Right atrium auricular region (tissue), 2 donors: ENCODE measurements at places on chromosomes 4 and X. TPM values are rescaled to one million over a fixed set of nuclear protein-coding genes. Genes with fewer than 3 reads are reported as not detected.

DNA sequence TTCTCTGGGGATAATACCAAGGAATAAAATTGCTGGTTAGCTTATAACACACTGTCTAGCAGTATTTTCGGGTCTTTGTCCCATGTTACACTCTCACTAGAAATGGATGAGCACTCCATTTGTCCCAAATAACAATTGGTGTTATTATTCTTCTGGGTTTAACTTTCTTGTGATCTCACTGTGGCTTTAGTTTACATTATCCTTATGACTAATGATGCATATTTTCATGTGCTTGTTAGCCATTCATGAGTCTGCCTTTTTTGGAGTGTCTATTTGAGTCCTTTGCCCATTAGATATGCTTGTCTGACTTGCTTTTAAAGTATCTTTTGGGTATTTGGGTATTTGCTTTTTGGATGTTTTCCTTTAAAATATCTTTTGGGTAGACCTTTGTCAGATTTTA is 372.9 kb upstream of the TENM3 start:
- no peak for DNase-seq

GRCh38 chr4:2497931-2498330 is 29.0 kb downstream of the RNF4 start:
- no peak for DNase-seq

- DNase-seq = no peak
These were observed 137.7 kb downstream of the C4orf33 start for GRCh38 chr4:129233691-129234090.

The KLHL15 gene
- 6.9 TPM for total RNA-seq

The FRG2 gene
- total RNA-seq = not detected

The MAGEB6 gene
- total RNA-seq = not detected

The OPN1LW gene
- total RNA-seq = not detected

DNA sequence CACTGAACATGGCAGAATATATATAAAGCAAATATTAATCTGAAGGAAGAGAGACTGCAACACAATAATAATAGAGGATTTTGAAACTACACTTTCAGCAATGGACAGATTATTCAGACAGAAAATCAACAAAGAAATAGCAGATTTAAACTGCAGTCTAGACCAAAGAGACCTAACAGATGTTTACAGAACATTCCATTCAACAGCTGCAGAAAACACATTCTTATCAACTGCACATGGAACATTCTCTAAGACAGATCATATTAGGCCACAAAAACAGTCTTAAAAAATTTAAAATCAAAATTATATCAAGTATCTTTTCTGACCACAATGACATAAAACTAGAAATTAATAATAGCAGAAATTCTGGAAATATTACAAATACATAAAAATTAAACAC is 27.1 kb downstream of the CENPE start:
- no peak for DNase-seq

The RBM10 gene
- total RNA-seq = 32.1 TPM

DNA sequence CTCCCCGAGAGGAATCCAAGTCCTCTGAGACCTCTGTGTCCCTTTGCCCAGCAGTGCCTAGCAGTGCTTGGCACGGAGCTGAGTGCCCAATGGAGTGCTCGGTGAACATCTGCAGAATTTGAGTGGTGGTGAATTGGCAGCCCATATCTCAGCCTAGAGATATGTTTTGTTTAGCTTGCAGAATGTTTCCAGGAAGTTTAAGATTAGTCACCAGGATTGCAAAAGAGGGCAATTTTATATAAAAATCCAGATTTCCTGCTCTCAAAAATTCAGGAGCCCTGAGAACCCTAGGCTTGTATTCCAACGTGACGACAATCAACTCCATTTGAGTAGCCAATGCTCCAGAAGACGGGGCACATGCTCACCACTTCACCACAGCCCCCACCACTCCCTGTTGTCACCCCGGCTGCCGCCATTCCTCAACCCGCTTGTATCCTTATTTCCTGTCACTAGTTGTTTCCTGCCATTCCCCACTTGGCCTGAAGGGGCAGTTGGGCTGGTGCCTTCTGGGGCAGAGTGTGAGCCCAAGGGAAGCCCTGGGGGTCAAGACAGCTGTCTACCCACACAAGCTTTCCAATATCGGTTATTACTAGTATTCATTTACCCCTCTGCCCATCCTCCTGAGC is 116.9 kb downstream of the EFNB1 start:
- peak; percentile 57 for DNase-seq

The SPANXN4 gene
- total RNA-seq = not detected

The GPR82 gene
- total RNA-seq = 0.31 TPM

The PPP2R2C gene
- total RNA-seq = 4.6 TPM

DNA sequence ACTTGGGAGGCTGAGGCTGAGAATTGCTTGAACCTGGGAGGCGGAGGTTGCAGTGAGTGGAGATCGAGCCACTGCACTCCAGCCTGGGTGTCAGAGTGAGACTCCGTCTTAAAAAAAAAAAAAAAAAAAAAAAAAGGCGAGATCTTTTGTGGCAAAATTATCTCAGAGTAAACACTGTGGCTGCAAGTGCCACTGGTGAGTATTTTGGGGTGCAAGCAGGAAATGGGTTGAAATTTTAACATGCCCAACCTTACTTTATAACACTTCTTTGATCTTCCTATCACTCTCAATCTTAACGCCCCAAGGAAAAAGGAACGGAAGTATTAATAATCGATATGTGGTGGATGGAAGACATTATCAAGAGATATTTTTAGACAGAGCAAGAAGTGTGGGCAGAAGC is 32.1 kb downstream of the SLC34A2 start:
- no peak for DNase-seq

- no peak for DNase-seq
These were observed 102.6 kb downstream of the IL1RAPL2 start for GRCh38 chrX:104668550-104668949.

GRCh38 chrX:23811656-23812055 is 28.7 kb downstream of the SAT1 start:
- DNase-seq = no peak

GRCh38 chr4:80613470-80613869 is 277.9 kb downstream of the CFAP299 start:
- no peak for DNase-seq

- DNase-seq = no peak
These were observed 382.4 kb upstream of the GALNT7 start for GRCh38 chr4:172786039-172786792.

DNA sequence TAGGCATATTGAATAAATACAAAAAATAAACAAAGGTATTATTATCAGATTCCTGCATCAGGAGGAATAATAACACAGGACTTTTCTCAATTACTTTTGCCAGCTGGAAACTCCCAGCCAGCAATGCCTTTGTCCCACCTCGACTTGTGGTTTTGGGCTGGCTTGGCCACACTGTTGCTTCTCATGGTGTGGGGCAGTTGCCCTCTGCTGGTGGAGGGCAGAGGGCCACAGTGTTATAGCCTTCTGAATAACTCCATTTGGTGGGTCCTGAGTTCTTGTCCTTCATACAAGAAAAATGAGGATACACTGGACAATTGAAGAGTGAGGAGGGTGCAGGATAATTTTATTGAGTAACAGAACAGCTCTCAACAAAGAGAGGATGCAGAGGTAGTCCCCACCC is 1206.0 kb upstream of the ADGRL3 start:
- DNase-seq = no peak

- DNase-seq = no peak
These were observed 32.9 kb downstream of the KIF4A start for GRCh38 chrX:70322784-70323183.

The DMRTC1B gene
- total RNA-seq = not detected

DNA sequence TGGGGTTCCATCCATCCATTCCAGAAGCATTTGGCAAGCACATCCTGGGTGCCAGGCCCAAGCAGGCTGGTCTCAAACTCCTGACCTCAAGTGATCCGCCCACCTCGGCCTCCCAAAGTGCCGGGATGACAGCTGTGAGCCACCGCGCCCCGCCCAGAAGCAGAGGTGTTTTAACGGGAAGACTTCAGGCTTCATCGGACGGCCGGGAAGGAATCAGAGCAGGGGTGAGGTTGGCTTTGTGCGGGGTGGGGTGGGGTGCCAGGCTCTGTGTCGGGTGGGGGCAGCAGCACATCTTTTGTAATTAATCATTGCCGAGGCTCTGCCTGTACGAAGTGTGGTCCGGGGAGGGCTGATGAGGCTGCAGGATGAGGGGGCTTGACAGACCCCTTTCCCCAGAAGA is 5.1 kb upstream of the SLC25A6 start:
- DNase-seq = no peak

The PRSS12 gene
- not detected for total RNA-seq

The PLXNB3 gene
- total RNA-seq = 8.2 TPM

The RHOXF2B gene
- total RNA-seq = not detected

DNA sequence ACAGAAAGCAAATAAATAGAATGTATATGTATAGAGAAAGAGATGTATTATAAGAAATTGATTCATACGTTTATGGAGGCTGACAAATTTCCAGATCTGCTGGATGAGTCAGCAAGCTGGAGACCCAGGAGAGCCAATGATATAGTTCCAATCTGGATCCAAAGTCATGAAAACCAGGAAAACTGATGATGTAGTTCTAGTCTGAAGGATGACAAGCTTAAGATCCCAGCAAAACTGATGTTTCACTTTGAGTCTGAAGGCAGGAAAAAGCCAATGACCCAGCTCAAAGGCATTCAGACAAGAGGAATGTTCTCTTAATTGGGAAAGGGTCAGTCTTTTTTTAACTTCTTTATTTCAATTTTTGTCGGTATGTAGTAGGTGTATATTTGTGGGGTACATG is 102.6 kb downstream of the LHFPL1 start:
- DNase-seq = no peak

The PPP4R3C gene
- total RNA-seq = not detected

DNA sequence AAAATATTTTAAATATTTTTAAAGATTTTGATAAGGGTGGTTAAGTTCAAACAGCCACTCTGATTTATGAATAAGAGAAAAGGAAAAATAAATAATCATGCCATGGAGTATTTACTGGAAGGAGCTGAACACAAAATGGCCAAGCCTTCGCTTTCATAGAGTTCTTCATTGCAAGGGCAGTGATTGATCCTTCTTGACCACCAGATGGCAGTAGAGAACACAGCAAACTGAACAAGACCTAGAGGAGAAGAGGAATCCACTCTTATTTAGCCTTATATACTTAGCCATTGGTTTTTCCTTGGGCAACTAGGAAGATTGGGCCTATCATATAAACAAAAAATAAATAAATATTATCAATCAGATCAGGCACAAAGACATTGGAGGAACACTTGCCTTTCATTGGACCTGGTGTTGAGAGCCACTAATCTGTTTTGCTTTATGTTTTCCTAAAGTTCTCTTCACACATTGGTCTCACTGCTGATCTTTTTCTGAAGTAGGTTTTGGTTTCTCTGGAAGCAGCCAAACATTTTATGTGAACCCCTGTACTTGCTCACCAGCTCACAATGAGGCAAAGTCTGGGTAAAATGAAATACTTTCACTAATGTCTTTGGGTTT is 58.1 kb upstream of the PARM1 start:
- DNase-seq = no peak

- no peak for DNase-seq
These were observed 11.3 kb upstream of the SMS start for GRCh38 chrX:21929209-21929608.

GRCh38 chrX:22163326-22163725 is 109.4 kb upstream of the CBLL2 start:
- no peak for DNase-seq

The TCEANC gene
- total RNA-seq = 3.7 TPM

- no peak for DNase-seq
These were observed 14.8 kb downstream of the AMTN start for GRCh38 chr4:70533211-70533610.

DNA sequence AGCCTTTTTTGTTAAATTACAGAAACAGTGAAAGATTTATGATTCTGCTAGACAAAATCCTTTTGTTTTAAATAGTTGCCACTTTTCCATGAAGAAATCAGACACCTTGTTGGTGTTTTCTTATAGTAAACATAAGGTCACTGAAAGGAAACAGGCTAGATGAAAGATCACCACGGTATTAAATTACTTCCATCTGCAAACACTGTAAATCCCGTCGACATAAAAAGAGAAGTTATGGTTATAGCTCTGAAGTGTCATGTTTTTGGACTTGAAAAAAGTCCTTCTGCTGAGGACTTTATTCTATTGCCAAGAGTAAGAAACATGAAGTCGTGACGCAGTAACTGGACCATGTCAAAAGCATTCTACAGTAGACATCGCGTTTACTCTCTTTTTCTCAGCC is 567.6 kb upstream of the SLIT2 start:
- DNase-seq = no peak

GRCh38 chr4:139670775-139671174 is 5.2 kb downstream of the MGST2 start:
- no peak for DNase-seq

The STK32B gene
- total RNA-seq = 0.31 TPM

DNA sequence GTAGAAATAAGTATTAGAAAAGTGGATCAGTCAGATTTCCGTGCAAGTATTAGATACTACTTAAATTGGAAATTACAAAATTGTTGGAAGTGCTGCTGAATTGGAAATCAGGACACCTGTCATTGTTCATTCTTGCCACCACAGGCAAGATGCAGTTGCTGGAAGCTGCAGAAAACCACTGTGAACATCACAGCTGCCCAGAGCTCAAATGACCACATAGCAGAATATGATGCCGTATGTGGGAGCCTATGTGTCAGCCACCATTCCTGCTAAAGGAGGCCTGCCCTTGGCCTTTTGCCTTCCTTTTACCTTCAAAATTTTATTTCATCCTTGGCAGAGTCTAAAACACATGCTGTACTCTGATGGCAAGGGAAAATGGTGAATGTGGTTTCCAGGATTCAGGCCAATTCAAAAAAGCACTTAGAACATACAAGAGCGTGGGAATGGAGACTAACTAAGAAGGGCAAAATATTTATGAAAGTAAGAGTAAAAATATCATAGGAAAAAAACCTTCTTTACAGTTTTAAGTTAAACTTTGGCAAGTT is 1005.5 kb upstream of the GRID2 start:
- DNase-seq = no peak

DNA sequence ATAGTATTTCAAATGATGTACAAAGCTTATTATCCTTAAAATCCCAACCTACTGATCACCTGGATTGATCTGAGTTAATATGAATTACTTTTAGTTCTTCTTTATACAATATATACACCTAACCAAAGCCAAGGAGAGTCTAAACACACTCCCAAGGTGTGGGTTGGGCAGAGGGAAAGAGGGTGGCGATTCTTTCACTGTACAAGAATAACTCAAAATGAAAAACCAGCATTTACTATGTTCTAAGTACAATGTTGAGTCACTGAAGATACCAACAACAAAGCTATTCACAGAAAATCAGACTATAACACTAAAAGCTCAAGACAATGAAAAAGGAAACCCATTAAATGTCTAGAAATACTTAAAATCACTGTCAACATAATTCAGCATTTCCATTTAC is 46.6 kb downstream of the ANKRD17 start:
- no peak for DNase-seq

- no peak for DNase-seq
These were observed 34.5 kb downstream of the TSPAN7 start for GRCh38 chrX:38595801-38596200.

The S100P gene
- not detected for total RNA-seq

DNA sequence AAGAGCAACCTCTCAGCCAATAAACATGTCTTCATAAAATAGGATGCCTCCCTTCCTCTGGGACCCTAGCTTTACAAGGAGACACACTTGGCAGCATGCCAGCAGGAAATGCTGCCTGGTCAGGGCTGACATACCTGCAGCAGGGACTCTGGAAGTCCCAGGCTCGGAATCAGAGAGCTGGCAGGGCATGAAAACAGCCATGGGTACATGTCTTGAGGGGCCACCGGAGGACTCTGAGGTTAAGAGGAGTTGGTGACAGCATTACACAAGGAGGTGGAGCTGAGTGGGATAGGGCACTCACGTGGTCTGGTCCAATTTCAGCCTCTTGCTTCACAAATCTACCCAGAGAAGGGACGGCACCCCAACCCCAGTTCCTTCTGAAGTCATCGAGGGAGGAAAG is 15.7 kb downstream of the MSX1 start:
- no peak for DNase-seq
